ENCODE measurements at places on chromosomes 1 and 21.
A peak's percentile ranks its signal among the peaks of the same experiment; 100 is the strongest.

DNA sequence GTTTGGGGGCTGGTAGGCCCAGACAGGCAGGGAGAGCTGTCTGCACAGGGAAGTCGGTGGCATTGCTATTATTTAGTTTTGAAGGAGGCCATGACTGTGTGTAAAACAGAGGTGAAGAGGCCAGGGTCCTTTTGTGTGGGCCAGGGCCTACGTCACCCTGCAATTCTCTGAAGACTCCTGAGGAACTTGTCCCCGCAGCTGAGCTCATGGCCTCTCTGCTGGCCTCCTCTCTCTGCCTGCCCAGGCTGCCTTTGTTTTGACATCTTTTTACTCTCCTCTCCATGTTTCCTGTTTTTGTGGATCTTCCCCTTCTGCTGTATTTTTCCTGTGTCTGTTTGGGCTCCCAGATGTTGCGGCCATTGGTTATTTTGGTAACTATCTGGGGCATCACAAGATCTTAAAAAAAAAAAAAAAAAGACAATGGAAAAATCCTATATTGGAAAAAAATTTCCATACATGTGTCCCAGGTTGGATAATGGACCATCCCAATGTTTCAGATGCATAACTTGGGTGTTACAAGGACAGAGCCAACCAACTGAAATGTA lies 280.7 kb downstream of the RPS6KC1 start:
- DNase-seq: no peak

GRCh38 chr1:222582099-222582774 lies 7.5 kb downstream of the TAF1A start:
- no peak for DNase-seq

DNA sequence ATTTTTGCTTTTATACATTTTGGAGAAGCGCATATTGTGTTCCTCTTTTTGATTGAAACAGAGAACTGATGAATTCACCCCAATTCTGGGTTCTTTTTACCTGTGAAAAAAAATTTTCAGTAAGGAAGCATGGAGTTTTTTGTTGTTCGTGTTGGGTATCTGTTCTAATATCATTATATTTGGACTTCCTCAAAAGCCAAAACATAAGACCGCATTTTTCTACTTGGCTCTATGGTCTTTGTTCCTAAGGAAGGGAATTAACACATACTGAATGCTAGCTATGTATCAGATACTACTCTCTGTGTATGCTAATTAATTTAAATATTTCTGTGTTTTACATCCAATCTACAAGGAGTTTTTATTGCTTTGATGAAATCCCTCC lies 12.9 kb downstream of the EPB41 start:
- no peak for DNase-seq

GRCh38 chr1:210705086-210705485 lies 376.4 kb downstream of the HHAT start:
- DNase-seq: no peak

DNA sequence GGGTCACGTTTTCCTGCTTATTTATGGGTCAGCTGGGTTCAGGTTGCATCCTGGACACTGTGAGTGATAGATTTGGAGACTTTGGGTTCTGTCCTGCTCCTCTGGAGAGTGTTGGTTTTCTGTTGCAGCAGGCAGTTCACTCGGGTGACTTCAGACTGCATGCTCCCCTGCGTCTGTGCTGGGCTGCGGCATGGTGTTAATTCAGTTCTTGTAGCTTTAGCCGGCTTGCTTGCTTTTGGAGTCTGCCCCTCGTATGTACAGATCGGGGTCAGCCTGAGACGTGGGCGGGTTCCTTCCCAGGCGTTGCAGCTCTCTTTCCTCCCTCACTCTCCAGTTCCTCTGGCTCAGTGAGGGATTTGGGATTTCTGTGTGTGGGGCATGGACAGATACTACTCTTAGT lies 38.0 kb downstream of the PCNT start:
- no peak for DNase-seq

GRCh38 chr1:9861360-9861759 lies 37.6 kb upstream of the CLSTN1 start:
- DNase-seq: no peak

DNA sequence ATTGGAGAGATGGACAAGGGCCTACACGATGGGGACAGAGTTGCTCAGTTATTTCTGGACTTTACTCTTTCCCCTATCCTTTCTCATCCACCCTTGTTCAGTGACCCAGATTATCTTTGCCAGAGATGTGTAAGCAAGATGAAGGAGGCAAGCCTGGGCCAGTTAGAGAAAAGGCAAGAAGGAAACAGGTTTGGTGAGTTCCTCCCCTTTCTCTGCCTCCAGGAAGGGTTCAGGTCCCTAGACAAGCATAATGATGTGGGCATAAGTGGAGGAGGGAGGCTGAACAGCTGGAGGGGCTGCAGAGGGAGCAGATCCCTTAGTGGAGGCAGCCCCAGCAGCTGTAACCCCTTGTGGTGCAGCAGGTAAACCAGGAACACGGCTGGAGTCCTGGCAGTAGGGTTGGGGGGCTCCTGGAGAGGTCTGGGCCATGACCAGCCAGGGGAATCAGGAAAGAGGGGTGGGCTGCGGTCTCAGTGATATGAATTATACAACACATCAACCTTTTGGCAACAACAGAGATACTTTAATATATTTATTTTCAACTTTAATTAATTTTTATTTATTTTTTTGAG lies 9.2 kb upstream of the CDC42 start:
- no peak for DNase-seq

DNA sequence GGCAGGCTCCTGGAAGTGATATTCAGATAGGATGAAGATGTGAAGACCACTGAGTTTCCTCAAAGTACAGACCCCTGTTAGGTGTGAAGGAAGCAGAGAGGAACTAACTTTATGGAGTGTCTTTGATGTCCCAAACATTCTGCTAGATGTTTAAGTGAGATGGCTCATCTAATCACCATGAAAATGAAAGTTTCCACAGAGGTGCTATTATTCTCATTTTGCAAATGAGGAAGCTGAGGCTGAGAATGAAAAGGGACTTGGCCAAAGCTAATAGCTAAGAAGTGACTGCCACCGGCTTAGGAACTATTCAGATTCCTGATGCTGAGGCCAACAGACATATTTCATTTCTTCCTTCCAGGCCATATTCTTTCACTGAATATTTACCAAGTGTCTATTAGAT lies 45.9 kb upstream of the WLS start:
- no peak for DNase-seq

- DNase-seq: peak; percentile 39
Measured at GRCh38 chr1:4058122-4058521, 158.1 kb upstream of the C1orf174 start.

- no peak for DNase-seq
Measured at GRCh38 chr1:45848097-45848496, 44.7 kb downstream of the MAST2 start.

DNA sequence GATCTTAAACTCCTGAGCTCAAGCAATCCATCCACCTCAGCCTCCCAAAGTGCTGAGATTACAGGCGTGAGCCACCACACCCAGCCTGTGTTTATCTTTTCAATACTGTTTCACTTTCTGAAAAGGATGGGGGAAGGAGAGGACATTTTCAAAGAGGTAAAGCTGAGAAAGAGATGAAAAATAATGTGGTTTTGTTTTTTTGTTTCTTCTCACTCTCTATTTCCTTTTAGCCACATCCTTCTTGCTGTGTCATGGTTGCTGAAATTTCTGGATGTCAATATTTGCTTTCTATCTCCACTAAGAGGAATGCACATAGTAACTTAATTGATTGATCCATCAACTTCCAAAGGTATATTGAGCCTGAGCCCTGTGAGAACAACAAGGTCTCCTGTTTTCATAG lies 6.4 kb upstream of the C1orf21 start:
- DNase-seq: no peak

GRCh38 chr1:107480548-107481415 lies 339.9 kb downstream of the NTNG1 start:
- DNase-seq: peak; percentile 37

DNA sequence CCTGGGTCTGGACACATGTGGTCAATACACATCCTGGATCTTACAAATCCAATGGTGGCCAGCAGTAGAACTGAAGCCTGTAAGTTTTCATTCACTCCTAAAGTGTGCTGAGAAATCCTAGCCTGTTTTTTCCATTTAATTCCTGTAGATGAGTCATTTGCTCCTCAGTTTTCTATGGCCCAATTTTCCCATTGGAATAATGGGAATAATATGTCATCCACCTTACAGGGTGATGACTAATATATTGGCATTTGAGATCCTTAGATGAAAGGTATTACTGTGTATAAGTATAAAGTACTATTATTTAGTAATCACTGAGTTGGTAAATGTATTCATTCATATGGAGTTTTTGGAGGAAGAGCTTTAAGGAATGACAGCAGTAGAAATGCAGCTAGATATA lies 89.7 kb upstream of the ADAR start:
- no peak for DNase-seq

DNA sequence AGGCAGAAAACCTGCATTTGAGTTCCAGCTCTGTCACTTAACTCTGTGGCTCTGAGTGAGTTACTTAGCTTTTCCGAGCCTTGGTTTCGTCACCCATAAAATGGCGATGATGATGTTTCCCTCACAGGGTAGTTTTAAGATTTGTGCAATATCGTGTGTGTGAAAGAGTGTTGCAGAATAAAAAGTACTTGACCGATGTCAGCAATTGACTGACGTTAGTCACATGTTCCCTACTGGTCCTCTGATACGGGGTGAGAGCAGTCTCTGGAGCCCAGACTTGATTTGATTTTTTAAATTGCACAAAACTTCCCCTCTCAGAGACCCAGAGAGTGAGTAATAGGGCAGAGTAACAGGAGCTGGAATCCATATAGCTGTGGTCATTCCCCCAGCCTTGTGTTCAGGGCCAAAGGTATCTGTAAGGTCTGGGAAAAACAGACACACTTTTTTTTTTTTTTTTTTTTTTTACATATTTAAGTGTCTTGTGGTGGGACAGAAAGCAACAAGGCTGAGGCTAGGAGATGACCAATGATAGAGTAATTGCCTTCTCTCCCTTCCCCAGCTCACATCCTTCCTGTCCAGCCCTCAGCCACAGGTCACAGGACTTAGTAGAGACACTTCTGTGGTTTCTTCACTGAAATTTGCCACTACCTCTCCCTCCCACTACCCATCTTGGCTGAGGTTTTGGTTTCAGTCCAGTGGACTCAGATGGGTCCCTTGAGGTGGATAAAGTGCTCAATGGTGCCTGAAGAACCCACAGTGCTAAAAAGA lies 2.0 kb downstream of the FCER1G start:
- DNase-seq: no peak
